Endodermal cell (in vitro differentiated cells): ENCODE measurements at places on chromosomes 3 and 15.

DNA sequence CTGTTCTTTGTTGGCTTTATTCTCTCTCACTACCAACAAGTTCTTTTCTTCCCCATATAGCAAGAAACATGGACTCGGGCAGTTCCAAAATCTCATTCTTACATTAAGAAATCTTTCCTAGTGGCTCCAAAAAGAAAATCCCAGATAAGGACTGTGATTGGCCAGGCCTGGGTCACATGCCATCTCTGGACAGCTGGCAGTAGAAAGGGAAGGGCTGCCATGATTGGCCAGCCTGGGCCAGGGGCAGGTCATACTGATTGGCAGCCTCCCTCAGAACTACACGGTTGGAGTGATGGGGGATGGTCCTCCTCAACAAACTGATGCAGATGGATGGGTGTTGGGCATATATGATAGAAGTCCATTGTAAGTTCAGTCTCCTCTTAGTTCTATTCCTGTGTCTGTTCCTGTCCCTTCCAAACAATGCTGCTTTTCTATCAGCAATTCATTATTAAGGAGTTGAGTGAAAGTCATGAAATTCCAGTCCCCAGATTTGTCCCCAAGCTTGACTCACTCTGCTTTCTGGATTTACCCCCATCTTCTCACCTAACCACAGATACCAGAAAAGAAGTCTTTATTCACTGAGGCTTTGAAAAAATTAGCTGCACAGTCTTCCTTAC is 175.5 kb downstream of the ATG7 start:
- DNase-seq: peak; percentile 54
- H3K36me3 ChIP-seq: no peaks in the 10 kb centered on the region
- H3K27ac ChIP-seq: no peak overlapping the region
- no peak overlapping the region for H3K4me3 ChIP-seq
- no peaks in the 10 kb centered on the region for H3K27me3 ChIP-seq

GRCh38 chr3:43366885-43367284 is 80.5 kb downstream of the SNRK start:
- H3K27ac ChIP-seq: no peak overlapping the region
- H3K27me3 ChIP-seq: no peaks in the 10 kb centered on the region
- DNase-seq: no peak
- H3K4me3 ChIP-seq: no peak overlapping the region
- no peaks in the 10 kb centered on the region for H3K36me3 ChIP-seq

DNA sequence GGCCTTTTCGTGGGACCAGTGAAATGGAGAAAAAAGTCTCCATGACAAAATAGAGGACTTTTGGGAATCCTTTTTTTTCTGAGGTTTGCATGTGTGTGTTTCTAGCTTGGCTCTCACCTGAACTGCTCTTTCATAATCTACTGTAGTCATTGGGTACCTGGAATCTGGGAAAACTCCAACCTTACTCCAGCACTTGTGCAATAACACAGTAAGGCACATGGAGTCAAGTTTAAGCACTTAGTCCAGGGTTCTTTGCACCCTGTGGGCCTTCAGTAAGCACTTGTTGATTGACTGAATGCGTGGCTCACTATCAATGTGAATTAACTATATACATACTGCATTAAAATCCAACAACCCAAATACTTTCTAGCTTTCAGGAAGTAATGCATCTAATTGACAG is 299.5 kb downstream of the ZBTB20 start:
- no peaks in the 10 kb centered on the region for H3K27me3 ChIP-seq
- no peak for DNase-seq

DNA sequence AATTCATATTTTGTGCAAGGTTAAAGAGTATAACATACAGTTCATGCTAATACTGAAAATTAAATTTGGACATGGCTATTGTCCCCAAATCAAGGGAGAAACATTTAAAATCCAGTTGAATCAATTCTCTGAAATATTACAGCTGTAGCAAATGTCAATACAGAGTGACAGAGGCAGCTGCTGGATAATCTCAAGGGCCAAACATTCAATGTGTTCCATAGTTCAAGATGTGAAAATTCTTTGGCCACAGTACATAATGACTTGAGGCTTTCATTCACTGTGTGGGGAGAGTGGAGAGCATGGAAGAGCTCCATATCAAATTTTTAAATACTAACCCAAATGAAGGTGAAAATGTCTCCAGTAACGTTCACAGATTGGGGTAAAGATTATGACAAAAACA is 1192.8 kb upstream of the CADM2 start:
- H3K36me3 ChIP-seq: no peaks in the 10 kb centered on the region
- H3K4me3 ChIP-seq: no peak overlapping the region
- H3K27ac ChIP-seq: no peak overlapping the region
- H3K27me3 ChIP-seq: no peaks in the 10 kb centered on the region
- no peak for DNase-seq
- H3K4me1 ChIP-seq: no peaks in the 10 kb centered on the region

GRCh38 chr15:38427380-38427779 is 26.5 kb upstream of the FAM98B start:
- no peak overlapping the region for H3K27ac ChIP-seq
- H3K4me3 ChIP-seq: no peak overlapping the region
- H3K27me3 ChIP-seq: peaks cover 2% of the 10 kb centered on the region
- no peaks in the 10 kb centered on the region for H3K4me1 ChIP-seq
- H3K36me3 ChIP-seq: no peaks in the 10 kb centered on the region
- DNase-seq: no peak

- H3K36me3 ChIP-seq: no peaks in the 10 kb centered on the region
- no peak overlapping the region for H3K27ac ChIP-seq
- H3K4me3 ChIP-seq: no peak overlapping the region
- no peaks in the 10 kb centered on the region for H3K27me3 ChIP-seq
- H3K4me1 ChIP-seq: peaks cover 6% of the 10 kb centered on the region
Measured at GRCh38 chr3:8608791-8609467, 35.7 kb downstream of the SSUH2 start.

- peak; percentile 62 for DNase-seq
- H3K27ac ChIP-seq: no peak overlapping the region
- H3K36me3 ChIP-seq: peaks cover 60% of the 10 kb centered on the region
- no peaks in the 10 kb centered on the region for H3K27me3 ChIP-seq
Measured at GRCh38 chr15:40731034-40731433, 24.0 kb downstream of the RMDN3 start.

GRCh38 chr3:43960448-43960840 is 269.7 kb downstream of the ABHD5 start:
- H3K27me3 ChIP-seq: peaks cover 6% of the 10 kb centered on the region
- no peak overlapping the region for H3K4me3 ChIP-seq
- H3K4me1 ChIP-seq: no peaks in the 10 kb centered on the region
- H3K27ac ChIP-seq: no peak overlapping the region

- H3K36me3 ChIP-seq: no peaks in the 10 kb centered on the region
- H3K4me1 ChIP-seq: no peaks in the 10 kb centered on the region
- DNase-seq: no peak
- no peaks in the 10 kb centered on the region for H3K27me3 ChIP-seq
- no peak overlapping the region for H3K4me3 ChIP-seq
Measured at GRCh38 chr3:40128166-40128565, 181.3 kb upstream of the EIF1B start.

GRCh38 chr3:38636881-38637280 is 12.6 kb downstream of the SCN5A start:
- H3K36me3 ChIP-seq: no peaks in the 10 kb centered on the region
- peaks cover 4% of the 10 kb centered on the region for H3K4me1 ChIP-seq
- H3K4me3 ChIP-seq: no peak overlapping the region
- H3K27me3 ChIP-seq: no peaks in the 10 kb centered on the region

DNA sequence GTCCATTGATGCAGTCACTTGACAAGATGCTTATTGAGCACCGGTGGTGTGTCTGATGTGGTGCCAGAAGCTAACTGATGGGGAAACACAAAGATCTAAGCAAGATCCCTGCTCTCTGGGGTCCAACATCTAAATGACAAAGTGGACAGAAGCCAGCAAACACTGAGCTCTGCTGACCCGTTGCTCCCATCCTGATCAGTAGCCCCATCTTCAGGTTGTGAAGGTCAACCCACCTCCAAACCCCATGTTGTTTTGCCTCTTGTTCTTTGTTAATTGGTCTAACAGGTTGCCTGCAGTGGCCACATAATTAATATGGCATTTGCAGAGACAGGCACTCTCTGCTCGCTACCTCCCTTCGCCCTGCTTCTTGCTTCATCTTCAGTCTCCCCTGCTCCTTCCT is 21.5 kb upstream of the GLCE start:
- no peaks in the 10 kb centered on the region for H3K27me3 ChIP-seq
- H3K4me1 ChIP-seq: peaks cover 5% of the 10 kb centered on the region
- no peaks in the 10 kb centered on the region for H3K36me3 ChIP-seq
- no peak overlapping the region for H3K4me3 ChIP-seq
- DNase-seq: no peak

DNA sequence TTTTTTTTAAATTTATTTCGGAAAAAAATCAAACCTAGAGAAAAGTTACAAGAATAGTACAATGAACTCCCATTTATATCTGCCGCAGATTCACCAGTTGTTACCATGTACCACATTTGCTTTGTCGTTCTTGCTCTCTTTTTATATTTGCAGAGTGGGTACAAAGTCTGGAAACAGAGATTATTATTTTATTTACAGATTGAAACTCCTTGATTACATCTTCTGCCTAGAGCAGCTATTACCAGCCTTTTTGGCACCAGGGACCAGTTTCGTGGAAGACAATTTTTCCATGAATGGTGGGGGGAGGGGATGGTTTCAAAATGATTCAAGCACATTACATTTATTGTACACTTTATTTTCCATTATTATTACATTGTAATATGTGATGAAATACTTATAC is 8.3 kb downstream of the MEF2A start:
- H3K4me1 ChIP-seq: no peaks in the 10 kb centered on the region
- DNase-seq: no peak
- H3K4me3 ChIP-seq: no peak overlapping the region
- H3K36me3 ChIP-seq: no peaks in the 10 kb centered on the region
- H3K27ac ChIP-seq: no peak overlapping the region

DNA sequence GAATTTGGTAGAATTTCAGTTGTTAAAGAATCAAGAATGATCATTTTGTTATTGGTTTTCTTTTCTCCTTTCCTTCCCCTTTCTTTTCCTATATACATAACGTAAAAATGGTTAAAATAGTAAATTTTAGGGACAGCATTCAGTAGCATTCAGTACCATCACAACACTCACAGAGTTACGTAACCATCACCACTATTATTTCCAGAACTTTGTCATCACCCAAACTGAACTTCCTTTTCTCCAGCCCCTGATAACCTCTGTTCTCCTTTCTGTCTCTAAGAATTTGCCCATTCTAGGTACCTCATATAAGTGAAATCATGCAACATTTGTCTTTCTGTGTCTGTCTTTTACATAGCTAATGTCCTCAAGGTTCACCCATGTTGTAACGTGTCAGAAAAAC is 165.3 kb downstream of the AKAP13 start:
- no peak overlapping the region for H3K4me3 ChIP-seq
- H3K27ac ChIP-seq: no peak overlapping the region
- peaks cover 78% of the 10 kb centered on the region for H3K36me3 ChIP-seq

GRCh38 chr3:126951561-126951960 is 31.4 kb upstream of the PLXNA1 start:
- H3K36me3 ChIP-seq: no peaks in the 10 kb centered on the region
- H3K4me3 ChIP-seq: no peak overlapping the region
- no peaks in the 10 kb centered on the region for H3K4me1 ChIP-seq
- no peak for DNase-seq
- H3K27me3 ChIP-seq: no peaks in the 10 kb centered on the region
- no peak overlapping the region for H3K27ac ChIP-seq

GRCh38 chr3:112233083-112233482 is 60.9 kb downstream of the SLC9C1 start:
- H3K4me1 ChIP-seq: no peaks in the 10 kb centered on the region
- H3K27me3 ChIP-seq: no peaks in the 10 kb centered on the region
- no peak for DNase-seq
- no peak overlapping the region for H3K4me3 ChIP-seq
- no peaks in the 10 kb centered on the region for H3K36me3 ChIP-seq

GRCh38 chr3:54065586-54065985 is 56.8 kb upstream of the CACNA2D3 start:
- DNase-seq: no peak
- H3K4me3 ChIP-seq: no peak overlapping the region
- no peak overlapping the region for H3K27ac ChIP-seq
- no peaks in the 10 kb centered on the region for H3K4me1 ChIP-seq

DNA sequence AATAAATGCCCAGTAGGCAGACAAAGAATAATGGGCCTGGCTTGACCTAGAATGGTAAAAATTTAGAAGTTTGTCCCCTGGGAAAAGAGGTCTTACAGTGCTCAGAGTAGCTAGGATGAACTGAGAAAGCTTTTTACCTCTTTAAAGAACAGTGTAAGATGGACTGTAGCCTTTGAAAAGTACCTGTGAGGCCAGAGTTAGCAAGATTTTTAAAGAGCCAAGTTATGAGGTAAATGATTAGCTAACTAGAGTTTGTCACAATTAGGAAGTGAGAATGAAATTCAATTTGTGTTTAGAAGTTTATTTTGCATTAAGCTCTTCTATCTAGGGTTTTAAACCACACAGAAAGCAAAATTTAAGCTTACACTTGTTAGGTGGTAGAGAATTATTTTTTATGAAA is 480.9 kb downstream of the ZIC1 start:
- no peak overlapping the region for H3K4me3 ChIP-seq
- no peak for DNase-seq
- H3K36me3 ChIP-seq: no peaks in the 10 kb centered on the region
- H3K27me3 ChIP-seq: no peaks in the 10 kb centered on the region

GRCh38 chr3:60809857-60810610 is 441.2 kb downstream of the FHIT start:
- no peak for DNase-seq
- no peaks in the 10 kb centered on the region for H3K4me1 ChIP-seq
- H3K4me3 ChIP-seq: no peak overlapping the region
- no peaks in the 10 kb centered on the region for H3K27me3 ChIP-seq

GRCh38 chr3:86988235-86988634 is 2.7 kb downstream of the VGLL3 start:
- no peak overlapping the region for H3K27ac ChIP-seq
- H3K36me3 ChIP-seq: no peaks in the 10 kb centered on the region
- DNase-seq: no peak
- peaks cover 17% of the 10 kb centered on the region for H3K27me3 ChIP-seq
- H3K4me1 ChIP-seq: no peaks in the 10 kb centered on the region

- H3K36me3 ChIP-seq: no peaks in the 10 kb centered on the region
- H3K27ac ChIP-seq: no peak overlapping the region
- no peak overlapping the region for H3K4me3 ChIP-seq
- no peaks in the 10 kb centered on the region for H3K4me1 ChIP-seq
- DNase-seq: no peak
- H3K27me3 ChIP-seq: no peaks in the 10 kb centered on the region
Measured at GRCh38 chr3:171908731-171909130, 65.6 kb downstream of the TMEM212 start.

DNA sequence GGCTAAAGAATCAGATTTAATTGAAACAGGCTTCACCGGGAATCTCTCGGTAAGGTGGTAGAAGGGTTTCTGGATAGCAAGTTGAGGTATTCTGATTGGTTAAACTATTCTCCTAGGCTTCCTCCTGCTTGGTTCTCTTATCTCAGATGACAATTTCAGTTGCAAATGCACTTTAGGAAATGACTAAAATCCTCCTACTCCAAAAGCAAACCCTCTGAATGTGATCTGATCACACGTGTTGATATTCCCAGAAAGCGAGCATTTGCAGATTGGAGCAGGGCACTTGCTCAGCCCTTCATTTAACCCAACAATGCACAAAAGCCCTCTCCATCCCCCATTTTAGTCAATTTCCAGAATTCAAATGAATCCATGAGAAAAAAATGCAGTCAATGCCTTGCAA is 55.6 kb upstream of the ICE2 start:
- peaks cover 5% of the 10 kb centered on the region for H3K36me3 ChIP-seq
- no peak overlapping the region for H3K27ac ChIP-seq
- no peaks in the 10 kb centered on the region for H3K4me1 ChIP-seq
- no peak overlapping the region for H3K4me3 ChIP-seq
- no peaks in the 10 kb centered on the region for H3K27me3 ChIP-seq

- no peaks in the 10 kb centered on the region for H3K36me3 ChIP-seq
- H3K27ac ChIP-seq: no peak overlapping the region
- H3K27me3 ChIP-seq: peaks cover 5% of the 10 kb centered on the region
- H3K4me1 ChIP-seq: no peaks in the 10 kb centered on the region
Measured at GRCh38 chr3:170033489-170033888, 4.3 kb upstream of the GPR160 start.
